ENCODE measurements at places on chromosomes 3 and 15. TPM values are rescaled to one million over a fixed set of nuclear protein-coding genes. Genes with fewer than 3 reads are reported as not detected.

GRCh38 chr3:12869035-12869621, 27.8 kb upstream of the RPL32 start:
- DNase-seq, result no peak

APBA2 gene
- total RNA-seq, result 17.7 TPM

- DNase-seq, result no peak
Observed at GRCh38 chr3:134352031-134352671, 22.1 kb downstream of the AMOTL2 start.

GRCh38 chr3:147934451-147935180, 525.5 kb downstream of the ZIC1 start:
- DNase-seq, result no peak

CFAP100 gene
- not detected for total RNA-seq

DNA sequence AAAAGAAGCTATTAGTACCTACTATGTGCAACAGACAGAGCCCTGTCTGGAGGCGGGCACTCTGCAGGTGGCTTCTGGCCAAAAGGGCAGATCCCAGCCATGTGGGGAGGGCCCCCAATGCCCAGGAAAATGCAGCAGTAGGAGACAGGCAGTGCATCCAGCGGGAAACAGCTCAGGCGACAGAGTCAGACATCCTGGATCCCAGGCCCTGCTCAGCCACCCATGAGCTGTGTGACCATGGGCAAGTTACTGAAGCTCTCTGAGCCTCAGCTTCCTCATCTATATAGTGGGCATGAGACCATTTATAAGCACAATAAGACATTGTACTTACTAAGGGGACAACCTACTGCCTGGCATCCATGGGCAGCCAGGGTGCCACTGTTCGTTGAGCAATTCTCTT, 25.8 kb downstream of the NUP210 start:
- DNase-seq, result no peak

- DNase-seq, result no peak
Observed at GRCh38 chr15:63944681-63944955, 101.7 kb downstream of the DAPK2 start.

All from H4 (cell line).